ENCODE measurements at places on chromosomes 5 and 9. TPM values are rescaled to one million over a fixed set of nuclear protein-coding genes. Genes with fewer than 3 reads are reported as not detected.

Gene SOHLH1
- total RNA-seq: not detected

Gene FGF1
- total RNA-seq: 2.4 TPM

Gene LCN15
- not detected for total RNA-seq

- no peak for DNase-seq
- H3K4me1 ChIP-seq: no peaks in the 10 kb centered on the region
- no peak overlapping the region for H3K27ac ChIP-seq
- H3K36me3 ChIP-seq: no peaks in the 10 kb centered on the region
- H3K4me3 ChIP-seq: no peak overlapping the region
- no peaks in the 10 kb centered on the region for H3K27me3 ChIP-seq
Observed at GRCh38 chr9:20630241-20630943, 8.1 kb upstream of the MLLT3 start.

- H3K27ac ChIP-seq: no peak overlapping the region
- H3K4me3 ChIP-seq: no peak overlapping the region
- H3K36me3 ChIP-seq: no peaks in the 10 kb centered on the region
- DNase-seq: no peak
- no peaks in the 10 kb centered on the region for H3K4me1 ChIP-seq
Observed at GRCh38 chr9:34507966-34508365, 14.8 kb downstream of the ENHO start.

DNA sequence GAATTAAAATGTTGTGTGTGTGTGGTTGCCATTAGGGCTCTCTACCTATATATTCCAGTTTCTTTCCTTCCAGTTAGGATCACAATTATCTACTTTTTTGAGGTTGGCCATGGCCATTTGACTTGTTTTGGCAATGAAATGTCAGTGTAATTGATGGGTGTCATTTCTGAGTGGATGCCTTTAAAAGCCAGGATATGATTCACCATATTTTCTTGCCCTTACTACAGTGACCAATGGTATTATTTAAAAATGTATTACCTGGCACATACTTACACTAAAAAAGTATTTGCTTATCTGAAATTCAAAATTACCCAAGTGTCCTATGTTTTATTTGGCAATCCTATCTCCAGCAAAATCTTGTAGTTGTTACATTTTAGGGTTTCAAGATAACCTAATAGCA, 258.7 kb upstream of the ACTBL2 start:
- no peaks in the 10 kb centered on the region for H3K36me3 ChIP-seq
- H3K27ac ChIP-seq: no peak overlapping the region
- no peak for DNase-seq
- H3K27me3 ChIP-seq: no peaks in the 10 kb centered on the region

- H3K4me1 ChIP-seq: no peaks in the 10 kb centered on the region
- H3K36me3 ChIP-seq: no peaks in the 10 kb centered on the region
- no peak overlapping the region for H3K27ac ChIP-seq
- no peak overlapping the region for H3K4me3 ChIP-seq
Observed at GRCh38 chr5:133384903-133385302, 227.4 kb downstream of the FSTL4 start.

DNA sequence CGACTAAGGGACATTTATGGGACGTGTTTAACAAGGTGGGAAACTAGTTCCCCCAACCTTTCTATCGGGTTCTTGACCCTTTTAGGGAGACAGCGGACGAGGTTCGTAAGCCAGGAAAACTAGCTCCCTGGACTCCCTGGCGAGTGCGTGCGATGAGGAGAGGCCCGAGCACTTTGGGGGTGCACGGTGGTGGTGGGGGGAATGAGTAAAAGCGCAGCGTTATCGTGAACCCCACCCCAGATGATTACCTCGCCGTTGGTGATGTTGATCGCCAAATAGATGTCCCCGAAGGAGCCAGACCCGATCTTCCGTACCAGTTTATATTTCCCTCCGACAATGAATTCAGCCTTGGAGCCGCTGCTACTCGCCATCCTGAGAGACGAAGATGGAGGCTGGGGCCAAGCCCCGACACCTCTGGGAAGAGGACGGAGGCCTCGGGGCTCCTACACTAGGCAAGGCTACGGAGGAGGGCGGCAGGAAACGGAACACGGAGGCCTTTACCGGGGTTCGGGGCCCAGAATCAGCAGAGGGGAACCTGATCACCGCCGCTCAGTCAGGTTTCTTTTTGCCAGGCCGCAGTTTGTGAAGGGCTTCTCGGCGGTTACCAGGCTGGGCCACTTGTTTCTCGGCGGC, 529 bp downstream of the CSNK1A1 start:
- DNase-seq: no peak
- H3K27ac ChIP-seq: peak overlapping the region; percentile 99
- no peaks in the 10 kb centered on the region for H3K36me3 ChIP-seq
- H3K27me3 ChIP-seq: no peaks in the 10 kb centered on the region
- peak overlapping the region; percentile 78 for H3K4me3 ChIP-seq
